Left renal pelvis (tissue), 4 donors: ENCODE measurements at places on chromosomes 12 and 14.

DNA sequence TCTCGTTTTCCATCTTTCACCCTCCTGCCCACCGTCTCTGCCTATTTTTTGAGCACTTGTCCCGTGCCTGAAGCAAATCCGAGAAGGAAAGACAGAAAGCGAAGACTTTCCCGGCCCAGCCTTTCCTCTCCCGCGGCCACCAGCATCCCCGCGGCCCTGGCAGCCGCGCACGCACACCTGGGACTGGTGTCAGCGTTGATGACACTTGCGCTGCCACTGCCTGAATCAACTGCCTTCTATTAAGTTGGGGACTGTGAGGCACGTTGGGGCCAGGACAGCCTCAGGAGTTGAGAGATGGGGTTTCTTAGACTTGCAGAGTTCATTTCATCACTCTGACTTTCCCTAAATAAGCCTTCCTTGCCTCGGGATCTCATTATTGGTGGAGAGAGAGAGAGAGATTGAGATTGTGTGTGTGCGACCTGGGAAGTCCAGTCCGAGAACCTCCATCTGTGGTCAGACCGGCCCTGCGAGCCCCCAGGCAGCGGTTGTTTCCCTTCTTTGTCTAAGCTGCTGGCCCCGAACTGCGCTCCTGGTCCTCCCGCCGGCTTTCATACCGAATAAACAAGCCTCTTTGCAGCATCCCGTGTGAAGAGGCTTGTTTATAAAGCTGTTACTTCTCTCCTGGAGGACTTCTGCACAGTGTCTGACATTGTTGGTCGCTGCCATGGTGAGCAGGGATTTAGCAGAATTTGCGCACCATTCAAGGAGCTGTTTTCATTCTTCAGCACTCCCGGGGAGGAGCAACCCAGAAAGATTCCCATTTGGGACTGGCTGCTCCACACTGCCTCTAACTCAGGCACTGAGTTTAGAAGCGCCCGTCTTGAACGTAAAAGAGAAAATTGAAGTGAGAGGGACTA lies 1.5 kb downstream of the PDZRN4 start:
- DNase-seq = no peak

DNA sequence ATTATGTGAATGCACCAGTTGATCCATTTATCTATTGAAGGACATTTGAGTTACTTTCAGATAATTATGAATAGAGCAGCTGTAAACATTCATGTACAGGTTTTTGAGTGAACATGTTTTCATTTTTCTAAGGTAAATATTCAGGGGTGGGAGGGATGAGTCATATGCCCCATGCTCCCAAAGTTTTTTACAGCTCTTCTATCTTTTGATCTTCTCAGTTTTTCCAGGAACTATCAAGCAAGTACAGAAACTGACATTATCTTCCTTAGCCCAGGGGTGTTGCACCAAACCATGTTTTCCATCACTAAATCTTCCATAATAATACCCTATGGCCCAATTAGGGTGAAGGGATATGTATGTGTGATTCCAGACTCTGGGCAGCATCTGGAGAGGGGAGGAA lies 384.5 kb downstream of the EMP1 start:
- no peak for DNase-seq

GRCh38 chr12:15800278-15800677 lies 11.1 kb upstream of the EPS8 start:
- DNase-seq = no peak

DNA sequence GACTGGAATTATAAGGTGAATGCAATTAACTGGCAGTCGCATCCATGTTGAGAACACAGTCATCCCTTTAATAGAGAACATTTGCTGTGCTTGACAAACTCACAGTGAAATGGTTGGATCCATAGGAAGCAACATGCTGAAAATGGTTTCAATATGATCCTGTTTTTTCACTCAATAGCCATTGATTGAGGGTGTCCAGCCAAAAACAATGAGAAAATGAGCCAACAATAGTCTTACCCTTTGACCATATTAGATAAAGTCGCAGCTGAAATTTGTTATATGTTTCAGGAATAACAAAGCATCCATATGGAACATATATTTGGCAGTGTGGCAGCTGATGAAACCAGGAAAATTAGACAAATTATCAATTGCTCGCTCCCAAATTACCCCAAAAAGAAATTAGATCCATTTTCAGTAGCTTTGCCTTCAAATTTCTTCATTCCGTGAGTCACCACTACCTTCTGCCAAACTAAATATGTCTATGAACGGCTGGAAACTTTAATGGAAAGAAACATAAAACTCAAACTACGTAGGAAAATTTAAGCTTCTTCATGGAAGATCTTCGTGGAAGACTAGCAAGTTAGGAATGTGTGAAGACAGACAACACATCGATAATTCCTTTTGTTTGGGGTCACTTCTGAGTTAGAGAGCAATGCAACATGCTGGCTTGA lies 17.4 kb downstream of the IGF1 start:
- DNase-seq = no peak

GRCh38 chr14:74574706-74575105 lies 37.3 kb downstream of the LTBP2 start:
- DNase-seq = no peak

- DNase-seq = peak; percentile 88
Measured at GRCh38 chr12:104286516-104287482, 16.7 kb upstream of the EID3 start.

- DNase-seq = no peak
Measured at GRCh38 chr14:104245723-104246122, 107.3 kb downstream of the KIF26A start.

DNA sequence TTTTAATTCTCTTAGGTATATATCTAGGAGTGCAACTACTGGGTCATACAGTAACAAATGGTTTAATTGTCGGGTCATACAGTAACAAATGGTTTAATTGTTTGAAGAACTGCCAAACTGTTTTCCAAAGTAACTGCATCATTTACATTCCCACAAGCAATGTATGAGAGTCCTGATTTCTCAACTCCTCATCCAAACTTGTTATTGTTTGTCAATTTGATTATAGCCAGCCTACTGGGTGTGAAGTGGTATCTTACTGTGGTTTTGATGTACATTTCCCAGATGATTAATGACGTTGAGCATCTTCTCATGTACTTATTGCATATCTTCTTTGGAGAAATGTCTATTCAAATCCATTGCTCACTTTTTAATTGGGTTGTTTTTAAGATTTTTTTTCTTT lies 67.6 kb upstream of the CFL2 start:
- no peak for DNase-seq

DNA sequence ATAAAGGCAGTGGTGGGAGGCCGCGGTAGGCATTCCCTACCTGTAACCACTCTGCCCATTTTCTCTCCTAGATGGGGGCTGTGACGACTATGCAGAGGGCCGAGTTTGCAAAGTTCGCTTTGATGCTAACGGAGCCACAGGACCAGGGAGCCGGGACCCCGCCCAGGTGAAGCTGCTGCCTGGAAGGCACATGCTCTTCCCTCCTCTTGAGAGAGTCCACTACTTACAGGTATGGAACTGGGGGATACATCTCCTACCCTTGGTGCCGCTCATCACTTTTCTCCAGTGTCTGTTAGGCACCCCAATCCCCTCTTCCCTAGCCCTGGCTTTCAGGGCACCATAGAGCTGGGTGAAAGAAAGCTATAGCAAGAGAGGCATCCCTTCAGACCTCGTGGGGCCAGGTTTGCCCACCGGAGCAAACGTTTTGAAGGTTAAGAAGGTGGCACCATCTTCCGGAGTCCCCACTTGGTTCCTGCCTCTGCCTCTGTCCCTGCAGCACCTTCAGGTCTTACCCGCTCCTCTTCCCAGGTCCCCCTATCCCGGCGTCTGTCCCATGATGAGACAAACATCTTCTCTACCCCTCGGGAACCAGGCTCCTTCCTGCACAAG lies 2.0 kb upstream of the P3H3 start:
- no peak for DNase-seq

DNA sequence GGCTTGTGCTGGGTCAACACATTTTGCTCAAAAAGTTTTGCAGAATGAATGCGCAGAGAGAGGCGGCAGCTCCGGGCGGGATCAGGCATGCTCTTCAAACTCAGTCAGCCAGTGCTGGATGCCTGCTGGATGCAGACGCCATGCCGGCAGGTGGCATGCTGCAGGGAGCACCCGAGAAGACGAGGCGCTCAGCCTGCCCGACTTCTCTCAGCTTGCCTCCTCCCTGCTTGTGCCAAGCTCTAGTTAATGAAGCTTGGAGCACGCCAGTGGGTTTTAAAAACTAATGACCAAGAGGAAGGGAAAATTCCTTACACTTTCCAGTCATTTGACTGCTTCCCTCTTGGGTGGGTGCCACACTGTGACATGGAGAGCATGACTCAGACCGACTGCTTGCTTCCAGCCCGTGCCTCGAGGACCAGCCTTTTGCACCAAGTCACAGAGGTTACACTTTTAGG lies 39.8 kb downstream of the SLC24A4 start:
- no peak for DNase-seq

GRCh38 chr12:123142921-123143735 lies 7.8 kb downstream of the PITPNM2 start:
- DNase-seq = no peak

DNA sequence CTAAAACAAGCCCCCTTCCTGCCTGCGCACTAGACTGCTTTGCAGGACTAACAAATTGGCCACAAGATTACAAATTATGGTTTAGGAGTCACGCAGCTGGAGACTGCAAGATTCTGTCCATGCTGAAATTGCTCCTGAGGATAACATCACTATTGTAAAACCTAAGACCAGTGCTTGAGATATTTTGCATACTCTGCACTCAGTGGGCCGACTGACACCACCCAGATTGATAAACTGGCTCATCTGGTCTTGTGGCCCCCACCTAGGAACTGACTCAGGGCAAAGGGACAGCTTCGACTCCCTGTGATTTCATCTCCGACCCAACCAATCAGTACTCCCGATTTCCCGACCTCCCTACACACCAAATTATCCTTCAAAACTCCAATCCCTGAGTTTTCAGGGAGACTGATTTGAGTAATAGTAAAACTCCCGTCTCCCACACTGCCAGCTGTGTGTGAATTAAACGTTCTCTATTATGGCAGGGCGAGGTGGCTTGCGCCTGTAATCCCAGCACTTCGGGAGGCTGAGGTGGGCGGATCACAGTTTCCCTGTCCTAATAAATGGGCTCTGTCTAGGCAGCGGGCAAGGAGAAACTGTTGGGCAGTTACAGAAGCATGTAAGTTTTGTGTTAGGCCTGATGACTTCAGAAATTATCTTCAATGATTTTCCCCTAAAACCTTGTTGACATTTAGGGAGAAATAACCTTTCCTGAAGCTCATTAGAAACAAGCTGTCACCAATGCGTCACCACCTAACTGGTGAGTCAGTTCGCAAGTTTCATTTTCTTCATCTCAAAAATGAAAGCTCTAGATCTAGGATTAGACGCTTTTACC lies 5.3 kb upstream of the UBC start:
- DNase-seq = no peak

GRCh38 chr12:47121146-47121545 lies 41.4 kb upstream of the AMIGO2 start:
- DNase-seq = no peak

DNA sequence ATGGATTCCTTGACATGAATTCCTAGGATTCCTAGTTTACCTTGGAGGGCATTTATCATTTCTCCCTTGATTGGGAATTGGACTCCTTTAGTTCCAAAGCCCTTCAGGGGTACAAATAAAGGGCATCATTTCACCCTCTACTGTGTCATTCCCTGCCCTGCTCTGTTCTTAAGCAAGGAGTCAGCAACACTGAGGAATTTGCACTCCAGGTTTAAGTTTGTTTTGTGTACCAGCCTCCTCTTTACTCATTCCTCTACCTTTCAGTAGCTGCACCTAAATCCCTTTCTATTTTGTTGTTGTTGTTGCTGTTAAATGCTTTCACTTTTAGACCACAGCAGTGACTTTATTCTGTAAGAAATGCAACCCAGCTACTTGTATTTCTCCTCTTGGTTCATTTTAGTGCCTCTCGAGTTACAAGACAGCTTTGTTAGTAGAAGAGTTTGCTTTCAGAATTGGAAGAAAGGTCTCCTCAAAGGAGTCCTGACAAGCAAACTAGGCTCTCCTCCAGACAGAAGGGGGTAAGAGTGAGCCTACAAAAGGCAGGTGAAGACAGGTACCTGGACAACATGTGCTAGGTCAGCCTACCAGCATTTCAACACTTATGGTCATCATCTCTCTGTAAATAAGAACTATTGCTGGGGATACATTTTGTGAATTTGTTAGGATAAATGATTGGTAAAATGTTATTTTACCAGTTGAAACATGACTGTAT lies 90.0 kb downstream of the RMST start:
- no peak for DNase-seq

- DNase-seq = no peak
Measured at GRCh38 chr14:26289891-26290486, 307.8 kb downstream of the NOVA1 start.

- DNase-seq = no peak
Measured at GRCh38 chr14:64232095-64232838, 61.9 kb downstream of the ESR2 start.

DNA sequence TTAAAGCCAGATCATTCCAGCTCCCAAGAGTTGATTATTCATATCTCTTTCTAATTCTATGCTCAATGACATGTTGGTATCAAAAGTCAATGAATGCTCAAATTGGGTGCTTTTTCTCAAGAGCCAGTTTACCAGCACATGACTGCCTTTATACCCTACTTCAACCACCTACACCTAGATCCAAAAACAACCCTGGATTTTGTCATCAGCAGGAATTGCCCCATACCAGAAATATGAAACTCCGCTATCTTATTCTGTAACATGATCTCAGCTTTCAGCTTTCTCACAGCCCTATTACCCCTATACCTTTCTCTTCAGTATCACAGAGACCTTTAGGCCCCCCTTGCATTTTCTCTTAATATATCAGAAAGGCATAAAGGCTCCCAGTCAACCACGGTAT lies 32.3 kb upstream of the ESR2 start:
- DNase-seq = no peak

- DNase-seq = no peak
Measured at GRCh38 chr12:93699271-93700145, 22.3 kb downstream of the CRADD start.

- DNase-seq = no peak
Measured at GRCh38 chr12:80593766-80594165, 113.7 kb upstream of the MYF6 start.

GRCh38 chr12:6471989-6472360 lies 1.5 kb upstream of the VAMP1 start:
- no peak for DNase-seq

DNA sequence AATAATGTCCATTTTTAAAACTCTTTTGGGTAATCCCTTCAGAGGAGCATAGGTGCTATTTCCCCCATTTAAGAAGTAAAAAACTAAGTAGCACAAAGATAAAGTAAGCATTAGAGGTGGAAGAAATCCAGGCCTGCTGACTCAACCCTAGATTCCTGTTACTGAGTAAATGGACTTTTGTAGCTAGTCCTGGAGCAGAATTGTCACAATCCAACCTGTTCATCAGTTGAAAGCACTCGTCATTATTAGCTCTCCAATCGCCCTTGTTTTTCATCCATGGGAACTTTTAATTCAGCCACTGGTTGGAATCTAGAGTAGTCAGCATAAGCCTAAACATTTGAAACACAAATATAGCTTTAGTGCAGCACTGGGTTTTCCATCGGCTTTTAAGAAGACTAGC lies 139.5 kb upstream of the AMIGO2 start:
- DNase-seq = no peak

- no peak for DNase-seq
Measured at GRCh38 chr12:77299910-77300669, 234.7 kb upstream of the E2F7 start.
